Lung microvascular endothelial cell (primary cell): ENCODE measurements at places on chromosomes 6 and 20. TPM values are rescaled to one million over a fixed set of nuclear protein-coding genes. Genes with fewer than 3 reads are reported as not detected.

DNA sequence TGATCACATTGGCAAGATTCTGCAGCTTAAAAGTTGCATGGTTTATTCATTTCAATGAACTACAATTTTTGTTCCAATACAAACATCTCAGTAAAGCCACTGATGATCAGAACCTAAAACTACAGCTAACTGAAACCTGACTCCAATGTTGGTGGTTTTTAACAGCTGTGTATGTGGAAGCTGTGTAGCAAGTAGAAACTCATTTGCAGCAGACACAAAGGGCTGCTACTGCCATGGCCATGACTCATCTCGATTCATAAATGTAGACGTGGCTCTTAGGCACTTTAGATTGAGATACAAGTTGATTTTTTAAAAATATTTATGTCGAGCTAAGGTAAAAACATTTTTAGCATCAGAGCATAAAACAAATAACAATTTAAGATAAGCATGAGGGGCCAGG lies 19.5 kb upstream of the MAP3K4 start:
- DNase-seq = no peak

DNA sequence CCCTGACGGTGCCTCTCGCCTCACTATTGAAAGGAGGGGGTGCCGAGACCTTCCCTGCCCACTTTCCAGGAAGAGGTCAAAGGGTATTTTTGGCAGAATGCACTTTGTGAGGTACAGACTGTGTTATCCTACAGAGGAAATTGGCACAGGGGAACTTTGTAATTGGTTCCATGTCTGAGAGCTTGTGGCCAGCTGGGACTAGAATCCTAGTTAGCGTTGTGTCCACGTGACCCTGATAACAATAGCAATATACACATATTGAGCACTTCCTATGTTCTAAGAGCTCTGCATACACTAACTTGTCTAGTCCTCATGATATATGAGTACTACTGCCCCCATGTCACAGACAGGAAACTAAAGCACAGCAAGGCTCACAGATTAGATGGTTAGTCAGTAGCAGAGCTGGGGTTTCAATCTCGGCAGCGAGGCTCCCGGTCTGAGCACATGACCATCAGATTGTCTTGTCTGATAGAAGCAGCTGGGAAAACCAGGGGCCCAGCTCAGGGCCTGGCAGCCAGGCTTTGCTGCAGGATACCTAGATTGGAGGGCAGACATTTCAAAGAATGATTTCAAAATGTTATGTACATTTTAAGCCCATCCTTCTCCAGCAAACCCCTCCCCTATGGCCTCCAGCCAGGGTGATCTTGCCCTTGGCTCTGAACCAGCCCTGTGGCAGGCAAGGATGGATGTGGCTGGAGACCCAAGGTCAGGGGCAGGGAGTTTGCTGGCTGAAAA lies 1.4 kb downstream of the MAPK13 start:
- peak; percentile 98 for DNase-seq

GRCh38 chr6:37779111-37779800 lies 40.3 kb upstream of the ZFAND3 start:
- DNase-seq = no peak

- DNase-seq = peak; percentile 48
Measured at GRCh38 chr6:166852451-166852975, 103.8 kb downstream of the RNASET2 start.

DNA sequence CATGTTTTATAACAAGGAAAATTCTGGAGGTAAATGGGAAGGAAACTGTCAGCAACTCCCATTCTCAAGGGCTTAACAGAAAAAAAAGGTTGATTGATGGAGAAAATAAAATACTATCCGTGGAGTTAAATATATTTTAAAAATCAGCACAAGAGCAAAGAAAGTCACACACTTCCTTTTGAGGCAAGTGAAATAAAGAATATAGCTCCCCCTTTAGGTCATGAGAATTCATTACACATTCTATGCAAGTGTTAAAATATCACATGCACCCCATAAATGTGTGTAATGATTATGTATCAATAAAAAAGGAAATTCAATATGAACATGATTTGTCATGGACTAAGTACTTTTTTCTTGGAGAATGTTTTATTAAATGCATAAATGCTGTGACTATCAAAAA lies 349.2 kb downstream of the TPBG start:
- peak; percentile 4 for DNase-seq

DNA sequence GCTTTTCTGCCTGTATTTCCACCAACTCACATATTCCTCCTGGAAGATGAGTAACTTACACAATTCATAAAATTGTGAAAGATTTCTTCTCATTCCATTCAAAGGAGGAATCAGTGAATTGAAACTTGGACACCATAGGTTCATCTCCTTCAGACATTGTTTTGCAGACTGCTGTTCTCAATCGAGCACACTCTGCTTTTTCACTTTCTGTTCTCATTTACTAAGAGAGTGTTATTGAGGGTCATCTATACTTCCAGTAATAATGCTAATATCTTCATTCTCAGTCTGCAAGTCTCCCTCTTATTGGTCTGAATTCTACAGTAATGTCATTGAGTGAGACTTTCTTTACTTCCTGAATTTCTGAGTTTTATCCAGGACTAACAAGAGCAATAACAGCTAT lies 67.5 kb upstream of the FUT9 start:
- DNase-seq = no peak

DNA sequence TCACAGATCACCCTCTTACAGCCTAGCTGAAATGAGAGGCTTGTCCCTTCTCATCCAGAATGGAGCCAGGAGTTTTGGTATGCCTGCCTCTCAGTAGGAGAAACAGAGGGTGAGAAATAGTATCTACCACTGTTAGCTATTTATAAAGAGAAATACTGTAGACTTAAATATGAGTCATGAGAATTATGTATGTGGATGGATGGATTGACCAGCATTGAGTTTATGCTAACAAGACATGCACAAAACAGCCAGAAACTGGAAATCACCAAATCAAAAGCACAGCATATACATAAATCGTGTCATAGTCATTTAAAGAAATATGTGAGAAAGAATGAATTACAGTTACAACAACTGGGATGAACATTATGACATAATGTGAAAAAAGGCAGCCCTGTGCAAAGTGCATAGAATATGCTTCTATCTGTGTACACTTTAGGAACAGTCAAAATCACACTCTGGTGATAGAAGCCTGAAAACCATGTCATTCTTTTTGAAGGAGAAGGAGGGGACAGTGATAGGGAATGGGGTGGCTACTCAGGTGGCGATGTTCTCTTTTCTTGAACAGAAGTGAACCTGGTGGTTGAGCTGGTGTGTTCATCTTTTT lies 79.8 kb upstream of the KIF25 start:
- DNase-seq = no peak

DNA sequence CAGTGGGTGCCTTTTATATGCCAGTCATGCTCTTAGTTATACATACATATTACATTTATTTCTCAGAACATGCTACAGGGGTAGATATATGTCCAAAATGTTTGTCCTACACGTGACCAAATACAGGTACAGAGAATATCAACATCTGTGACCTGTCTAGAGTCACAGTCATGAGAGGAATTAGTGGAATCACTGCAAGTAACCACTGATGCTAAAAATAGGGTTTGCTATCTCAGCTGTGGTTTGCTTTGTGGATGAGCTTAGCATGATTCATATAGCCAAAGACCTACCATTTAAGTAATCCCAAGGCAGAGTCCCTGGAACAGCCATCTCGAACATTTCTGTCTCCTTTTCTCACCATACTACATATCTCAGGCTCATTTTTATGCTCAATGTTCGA lies 32.3 kb downstream of the GSTA3 start:
- DNase-seq = peak; percentile 15

The TFAP2A gene
- total RNA-seq = not detected in 2 replicates

The SLC24A3 gene
- total RNA-seq = under 0.01 TPM in 1 of 2 replicates, not detected in the other
